Mucosa of gallbladder (tissue), 1 donor: ENCODE measurements at places on chromosomes 13 and 19.

- no peak for DNase-seq
Observed at GRCh38 chr13:78689011-78689410, 30.1 kb upstream of the OBI1 start.

DNA sequence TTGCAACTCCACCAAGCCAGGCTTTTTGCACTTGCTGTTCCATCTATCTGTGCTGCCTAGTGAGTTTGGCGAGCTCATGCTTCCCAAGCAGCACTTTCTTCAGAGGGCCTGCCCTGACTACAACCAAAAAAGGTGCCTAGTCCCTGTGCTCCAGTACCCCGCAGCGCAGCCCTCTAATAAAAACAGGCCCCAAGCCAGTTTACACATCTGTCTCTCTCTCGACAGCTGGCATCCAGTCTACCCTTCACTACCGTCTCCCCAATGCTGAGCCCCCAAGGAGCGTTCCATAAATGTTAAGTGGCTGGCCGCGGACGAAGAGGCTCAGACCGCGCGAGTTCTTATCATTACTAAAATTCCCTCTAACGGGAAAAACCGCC lies 512 bp downstream of the MED4 start:
- DNase-seq: no peak

DNA sequence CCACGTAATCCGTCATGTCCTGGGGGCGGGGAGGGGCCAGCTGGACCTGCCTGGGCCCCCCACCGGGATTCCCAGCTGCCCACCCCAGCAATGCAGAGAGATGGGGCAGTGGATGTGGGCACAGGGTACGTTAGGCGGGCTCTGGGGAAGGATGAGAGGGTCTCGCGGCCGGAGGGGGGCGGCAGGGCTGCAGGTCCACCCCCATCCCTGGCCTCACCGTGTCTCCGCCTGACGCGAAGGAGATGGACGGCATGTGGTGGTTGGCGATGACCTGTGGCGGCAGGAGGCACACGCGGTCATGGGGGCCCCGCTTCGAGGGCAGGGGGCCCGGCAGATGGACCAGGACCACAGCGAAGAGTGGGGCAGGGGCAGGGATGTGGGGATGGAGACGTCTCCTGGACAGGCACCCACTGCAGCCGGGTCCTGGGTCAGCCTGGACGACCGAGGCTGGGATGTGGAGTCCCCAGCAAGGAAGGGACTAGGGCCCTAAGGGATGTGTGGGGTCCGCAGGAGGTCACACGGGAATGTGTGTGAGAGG lies 24.4 kb downstream of the SHC2 start:
- DNase-seq: no peak

DNA sequence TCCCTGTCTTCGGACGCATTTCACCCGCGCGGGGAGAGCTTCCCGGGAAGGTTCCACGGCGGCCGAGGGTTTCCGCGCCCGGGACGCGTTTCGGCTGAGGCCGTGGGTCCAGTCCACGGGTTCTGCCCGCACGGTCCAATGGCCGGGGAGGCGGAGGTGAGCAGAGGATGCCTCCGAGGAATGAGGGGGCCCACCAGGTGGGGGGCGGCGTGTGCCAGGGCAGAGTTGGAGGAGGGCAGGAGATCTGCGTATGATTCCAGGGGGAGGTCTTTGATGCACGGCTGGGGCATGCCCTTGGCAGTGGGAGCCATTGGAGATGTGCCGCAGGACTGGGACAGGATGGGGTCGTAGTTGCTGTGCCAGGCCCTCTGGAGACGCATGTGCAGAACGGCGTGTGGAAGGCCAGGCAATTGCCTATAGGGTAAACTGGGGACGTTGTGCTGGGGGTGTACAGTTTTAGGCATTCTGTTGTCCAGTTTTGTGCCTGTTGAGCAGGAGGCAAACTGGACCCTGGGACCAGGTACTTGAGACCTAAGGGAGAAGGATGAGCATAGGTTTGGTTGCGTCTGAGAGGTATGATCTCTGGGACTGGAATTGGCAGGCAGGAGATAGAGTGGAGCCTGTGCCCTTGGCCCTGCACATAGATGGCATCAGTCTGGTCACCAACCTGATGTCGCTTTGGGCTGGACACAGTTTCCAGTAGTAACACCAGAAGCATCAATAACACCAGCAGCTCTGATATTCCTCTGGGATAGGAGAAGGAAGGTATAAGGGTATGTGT lies 751 bp downstream of the ZNF584 start:
- no peak for DNase-seq

DNA sequence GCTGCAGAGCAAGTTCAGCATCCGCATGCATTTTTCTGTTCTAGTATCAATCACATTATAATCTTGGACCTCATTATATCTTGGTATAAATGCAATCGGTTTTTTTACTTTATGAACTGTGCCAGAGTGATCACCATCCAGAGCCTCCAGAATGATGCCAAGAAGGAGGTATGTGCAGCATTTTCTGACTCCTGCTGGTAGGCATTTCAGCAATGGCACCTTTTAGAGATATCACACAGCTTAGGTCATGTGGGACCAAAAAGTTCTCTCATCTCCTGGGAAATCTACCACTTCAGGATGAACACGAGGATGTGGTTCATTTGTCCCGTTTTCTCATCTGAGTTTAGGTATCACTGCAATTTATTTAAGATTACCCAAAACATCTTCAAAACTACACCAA lies 220.4 kb downstream of the VWA8 start:
- DNase-seq: no peak

- DNase-seq: no peak
Observed at GRCh38 chr13:98976338-98976737, 1.5 kb downstream of the DOCK9 start.

GRCh38 chr19:39906283-39906682 lies 28.2 kb downstream of the FCGBP start:
- no peak for DNase-seq

DNA sequence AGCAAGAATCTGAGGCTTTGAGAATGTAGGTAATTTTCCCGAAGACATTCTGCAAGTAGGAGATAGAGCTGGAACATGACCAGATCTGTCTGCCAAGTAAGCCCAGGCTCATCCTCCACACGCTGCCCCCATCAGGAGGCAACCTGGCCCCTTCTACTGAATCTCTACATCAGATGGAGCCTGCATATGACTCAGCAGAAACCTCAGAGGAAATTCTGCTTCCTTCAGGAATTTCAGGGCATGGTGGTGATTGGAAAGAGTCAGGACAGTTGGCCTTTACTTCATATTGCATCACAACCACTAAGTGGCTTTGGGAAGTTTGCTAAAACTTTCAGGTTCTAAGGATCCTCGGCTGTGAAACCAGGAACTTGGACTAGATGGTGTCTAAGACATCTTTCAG lies 85.2 kb downstream of the LRRC63 start:
- no peak for DNase-seq

GRCh38 chr19:7874076-7874896 lies at the start of gene PRR36:
TSS of gene PRR36 (minus strand) at chr19:7874390. CDS start at chr19:7873689, 701 bp downstream.
- no peak for DNase-seq

GRCh38 chr13:27283906-27284493 lies 13.4 kb downstream of the RASL11A start:
- DNase-seq: no peak

- no peak for DNase-seq
Observed at GRCh38 chr19:29714371-29714952, 599 bp downstream of the C19orf12 start.

GRCh38 chr19:32041681-32042292 lies 303.6 kb upstream of the ZNF507 start:
- DNase-seq: peak; percentile 22

DNA sequence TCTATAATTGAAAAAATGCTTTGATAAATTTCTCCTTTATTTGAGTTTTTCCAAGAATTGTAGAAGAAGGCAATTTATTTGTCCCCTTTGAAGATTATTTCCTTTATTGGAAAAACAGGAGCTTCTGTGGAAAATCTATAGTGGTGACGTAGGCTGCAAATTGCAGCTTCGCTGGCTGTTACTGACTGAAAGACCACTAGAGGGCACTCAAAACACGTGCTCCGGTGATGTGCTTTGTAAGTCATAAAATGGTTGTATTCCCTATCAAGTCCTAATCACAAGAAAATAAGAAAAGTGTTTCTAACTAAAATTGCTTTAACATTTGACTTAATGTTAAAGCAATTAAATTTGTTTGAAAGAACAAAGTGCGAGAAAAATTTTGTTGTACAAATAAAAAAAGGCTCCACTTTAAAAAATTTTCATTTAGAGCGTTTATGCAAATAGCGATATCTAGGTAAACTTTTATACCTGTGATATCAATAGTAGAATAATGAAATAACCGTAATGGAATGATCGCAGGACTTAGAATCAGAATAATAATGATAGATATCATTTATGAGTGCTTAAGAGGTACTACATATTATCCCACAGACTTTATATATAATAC lies 638.2 kb upstream of the SPRY2 start:
- DNase-seq: peak; percentile 45

GRCh38 chr19:47781590-47782262 lies 3.2 kb downstream of the SELENOW start:
- peak; percentile 53 for DNase-seq

GRCh38 chr13:68535329-68535728 lies 1305.2 kb upstream of the PCDH9 start:
- no peak for DNase-seq

DNA sequence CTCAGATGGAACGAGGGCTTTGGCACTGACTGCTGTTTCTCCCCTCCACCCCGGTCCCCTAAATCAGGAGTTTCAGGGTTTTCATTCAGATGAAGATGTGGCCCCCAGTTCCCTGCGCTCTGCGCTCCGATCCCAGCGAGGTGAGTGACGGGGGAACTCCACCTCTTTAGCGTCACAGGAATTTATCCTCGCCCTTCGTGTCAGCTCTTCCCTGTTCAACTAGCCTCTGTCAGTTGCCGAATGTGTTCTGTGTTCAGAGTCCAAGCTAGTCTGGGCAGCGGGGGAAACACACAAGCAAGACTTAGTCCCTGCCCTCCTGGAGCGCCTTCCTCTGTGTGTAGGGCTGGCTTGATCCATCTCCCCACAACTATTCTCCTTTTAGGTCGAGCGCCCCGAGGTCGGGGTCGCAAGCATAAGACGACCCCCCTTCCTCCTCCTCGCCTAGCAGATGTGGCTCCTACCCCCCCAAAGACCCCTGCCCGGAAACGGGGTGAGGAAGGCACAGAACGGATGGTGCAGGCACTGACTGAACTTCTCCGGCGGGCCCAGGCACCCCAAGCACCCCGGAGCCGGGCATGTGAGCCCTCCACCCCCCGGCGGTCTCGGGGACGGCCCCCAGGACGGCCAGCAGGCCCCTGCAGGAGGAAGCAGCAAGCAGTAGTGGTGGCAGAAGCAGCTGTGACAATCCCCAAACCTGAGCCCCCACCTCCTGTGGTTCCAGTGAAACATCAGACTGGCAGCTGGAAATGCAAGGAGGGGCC lies 1.8 kb downstream of the KMT2B start:
- DNase-seq: no peak
